Activated CD4-positive, CD25-positive, alpha-beta regulatory T cell treated with anti-CD3 and anti-CD28 coated beads, Interleukin-2, amount 50 U/mL, for 16 hours (primary cell): ENCODE measurements at places on chromosomes 5 and 9.

GRCh38 chr5:147483188-147483790 is 26.6 kb downstream of the DPYSL3 start:
- DNase-seq, result no peak

- no peak for DNase-seq
Observed at GRCh38 chr5:152113401-152113800, 188.8 kb upstream of the GLRA1 start.

DNA sequence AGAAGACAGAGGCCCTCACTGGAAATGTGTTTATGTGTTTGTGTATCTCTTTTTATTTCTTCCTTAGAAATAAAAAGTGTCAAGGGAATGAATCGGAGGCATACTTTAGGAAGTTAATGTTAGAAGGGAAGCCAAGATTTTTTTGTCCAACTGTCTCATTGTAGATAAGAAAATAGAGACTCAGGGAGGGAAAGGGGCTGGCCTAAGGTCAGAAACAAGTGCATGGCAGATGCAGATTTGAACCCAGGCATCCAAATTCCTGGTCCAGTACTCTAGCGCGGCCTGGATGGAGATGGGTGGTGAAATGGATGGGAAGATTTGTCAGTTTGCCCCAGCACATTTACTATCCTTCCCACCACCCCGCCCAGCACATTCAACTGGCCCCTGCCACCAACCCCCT is 19.8 kb upstream of the TNIP1 start:
- no peak for DNase-seq

GRCh38 chr9:6054280-6055099 is 39.1 kb upstream of the RANBP6 start:
- peak; percentile 36 for DNase-seq

DNA sequence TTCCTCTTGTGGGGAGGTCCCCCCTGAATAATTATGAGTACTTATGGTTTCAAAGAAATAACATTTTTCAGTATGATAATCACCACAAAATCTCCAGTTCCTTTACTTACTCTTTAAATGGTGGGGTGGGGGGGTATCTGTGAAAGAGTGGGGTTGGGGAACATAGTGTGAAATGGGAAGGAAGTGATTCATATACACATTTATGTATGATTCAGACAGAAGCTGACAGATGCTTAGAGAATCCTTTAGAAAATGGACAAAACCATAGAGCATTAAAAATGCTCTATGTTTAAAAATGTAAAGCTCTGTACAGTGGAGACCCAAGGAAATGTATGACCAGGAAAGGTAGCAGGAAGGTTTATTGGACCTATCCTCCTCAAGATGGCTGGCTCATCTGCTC is 267.5 kb upstream of the GRIA1 start:
- no peak for DNase-seq
